ENCODE measurements at places on chromosomes 4 and X.

GRCh38 chr4:101258883-101259282, 88.4 kb downstream of the PPP3CA start:
- DNase-seq: no peak

GRCh38 chrX:53241558-53241957, 16.6 kb upstream of the KDM5C start:
- DNase-seq: no peak

GRCh38 chrX:9873952-9874351, 87.7 kb downstream of the SHROOM2 start:
- DNase-seq: no peak

DNA sequence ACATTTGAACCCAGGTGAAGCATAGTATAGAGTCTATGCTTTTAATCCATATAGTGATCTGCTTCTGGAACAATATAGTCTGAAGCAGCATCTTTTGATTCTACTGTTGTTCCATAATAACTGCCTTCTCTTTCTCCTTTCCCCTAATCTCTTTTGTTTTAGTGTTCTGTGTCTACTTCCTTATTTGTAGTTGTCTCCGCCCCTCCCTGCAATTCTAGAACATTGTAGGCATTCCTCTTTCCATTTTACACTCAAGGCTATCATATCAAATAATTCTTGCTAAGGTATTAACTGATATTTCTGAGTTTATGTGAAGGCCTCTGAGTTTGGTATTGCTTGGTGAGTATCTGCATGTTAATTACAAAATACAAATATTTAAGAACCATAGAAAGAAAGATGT, 11.6 kb downstream of the BLTP1 start:
- DNase-seq: no peak

DNA sequence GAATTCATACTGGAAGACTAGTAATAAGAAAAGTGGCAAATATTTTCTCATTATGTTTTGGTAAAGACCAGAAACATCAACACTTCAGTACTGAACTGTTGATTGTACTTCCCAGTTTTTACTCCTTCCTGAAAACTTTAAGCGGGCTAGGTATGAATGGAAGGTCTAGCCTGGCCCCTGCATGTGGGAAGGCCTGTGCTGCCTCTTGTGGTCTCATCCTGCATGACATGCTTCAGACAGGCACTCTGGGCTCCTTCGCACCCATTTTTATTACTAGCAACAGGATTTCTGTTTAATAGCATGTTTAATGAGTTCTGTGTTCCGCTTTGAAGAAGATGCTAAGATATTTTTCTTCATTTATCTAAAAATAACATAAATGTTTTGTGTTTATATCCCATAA, 279.1 kb downstream of the ANK2 start:
- DNase-seq: no peak

Measured in right lobe of liver (tissue), 6 donors.